ENCODE measurements at places on chromosomes 5 and 9.

GRCh38 chr5:168883281-168883741, 304.1 kb upstream of the PANK3 start:
- DNase-seq: peak; percentile 66

- peak; percentile 67 for DNase-seq
Observed at GRCh38 chr5:95892784-95893354, 68.8 kb downstream of the ELL2 start.

DNA sequence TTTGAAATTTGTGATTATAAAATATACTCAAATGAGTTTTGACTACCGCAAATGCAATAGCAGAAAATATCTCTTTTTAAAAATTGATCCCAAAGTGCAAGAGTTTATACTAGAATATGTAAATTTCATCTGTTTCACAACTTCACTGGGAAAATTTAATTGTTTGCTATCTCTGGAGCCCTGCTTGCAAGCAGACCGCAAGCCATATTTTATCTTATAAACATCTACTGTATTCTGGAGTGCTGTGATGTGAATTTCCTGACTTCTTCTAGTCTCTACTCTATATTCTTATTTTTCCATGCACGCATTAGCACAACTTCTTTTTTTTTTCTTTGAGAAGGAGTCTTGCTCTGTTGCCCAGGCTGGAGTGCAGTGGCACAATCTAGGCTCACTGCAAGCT, 98.7 kb downstream of the DROSHA start:
- no peak for DNase-seq

DNA sequence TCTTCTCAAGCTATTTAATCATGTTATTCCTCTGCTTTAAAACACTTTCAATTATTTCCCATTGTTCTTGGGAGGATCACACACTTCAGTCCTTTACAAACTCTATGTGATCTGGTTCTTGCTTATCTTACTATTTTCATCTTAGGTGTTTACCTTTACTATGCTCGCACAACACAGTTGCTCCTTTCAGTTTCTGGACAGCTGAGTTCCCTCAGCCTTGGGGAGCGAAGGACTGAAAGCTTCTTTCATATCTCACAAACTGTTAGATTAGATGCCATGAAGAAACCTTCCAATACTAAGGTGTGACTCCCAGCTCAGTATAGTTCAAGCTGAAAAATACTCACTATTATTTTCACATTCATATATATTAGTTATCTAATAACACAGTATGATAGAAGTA, 117.9 kb downstream of the CDC42SE2 start:
- DNase-seq: no peak

- no peak for DNase-seq
Observed at GRCh38 chr9:128081056-128081455, 13.0 kb downstream of the SLC25A25 start.

DNA sequence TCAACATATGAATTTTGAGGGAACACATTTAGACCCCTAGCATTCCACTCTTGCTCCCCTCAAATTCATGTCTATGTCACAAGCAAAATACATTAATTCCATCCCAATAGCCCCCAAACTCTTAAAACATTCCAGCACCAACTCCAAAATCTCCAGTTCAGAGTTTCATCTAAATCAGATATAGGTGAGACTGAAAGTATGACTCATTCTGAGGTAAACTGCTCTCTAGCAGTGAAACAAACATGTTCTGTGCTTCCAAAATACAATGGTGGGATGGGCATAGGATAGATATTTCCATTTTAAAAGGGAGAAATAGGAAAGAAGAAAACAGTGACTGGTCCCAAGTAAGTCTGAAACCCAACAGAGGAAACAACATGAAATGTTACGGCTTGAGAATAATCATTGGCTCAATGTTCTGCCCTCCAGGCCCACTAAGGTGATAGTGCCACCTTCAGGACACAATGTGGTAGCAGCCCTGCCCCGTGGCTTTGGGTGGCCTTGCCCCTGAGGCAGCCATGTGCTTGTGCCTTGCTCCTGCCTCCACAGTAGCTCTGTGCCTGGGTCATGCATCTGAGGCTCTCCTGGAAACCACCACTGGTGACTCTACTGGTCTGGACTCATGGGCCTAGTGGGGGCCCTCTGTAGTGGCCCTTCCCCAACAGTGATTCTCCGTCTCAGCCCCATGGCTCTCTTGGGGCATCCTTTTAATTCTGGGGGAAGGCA, 36.4 kb upstream of the IPPK start:
- DNase-seq: peak; percentile 78

DNA sequence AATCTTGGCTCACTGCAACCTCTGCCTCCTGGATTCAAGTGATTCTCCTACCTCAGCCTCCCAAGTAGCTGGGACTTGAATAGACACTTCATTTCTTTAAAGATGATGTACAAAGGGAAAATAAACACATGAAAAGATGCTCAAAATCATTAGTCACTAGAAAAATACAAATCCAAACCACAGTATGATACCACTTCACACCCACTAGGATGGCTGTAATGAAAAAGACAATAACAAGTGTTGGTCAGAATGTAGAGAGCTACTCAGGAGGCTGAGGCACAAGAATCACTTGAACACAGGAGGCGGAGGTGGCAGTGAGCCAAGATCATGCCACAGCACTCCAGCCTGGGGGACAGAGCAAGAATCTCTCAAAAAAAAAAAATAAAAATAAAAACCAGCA, 13.0 kb downstream of the F2RL2 start:
- DNase-seq: no peak

DNA sequence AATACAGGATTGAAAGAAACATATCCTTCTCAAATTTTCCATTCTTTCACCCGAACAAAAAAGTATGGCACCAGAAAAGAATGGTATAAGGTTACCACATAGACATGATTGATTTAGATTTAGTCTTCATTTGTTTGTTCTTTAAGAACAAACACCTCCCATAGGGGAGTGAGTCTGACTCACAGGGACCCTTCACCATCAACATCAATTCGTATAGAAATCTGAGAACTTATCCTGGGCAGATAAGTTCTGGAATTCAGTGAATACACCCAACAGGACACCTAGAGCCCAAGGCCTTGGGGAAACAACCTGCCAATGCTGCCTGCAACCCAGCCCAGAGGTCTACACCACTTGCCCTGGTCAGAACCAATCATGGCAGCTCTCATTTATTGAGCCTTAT, 46.2 kb downstream of the LHFPL2 start:
- DNase-seq: no peak

DNA sequence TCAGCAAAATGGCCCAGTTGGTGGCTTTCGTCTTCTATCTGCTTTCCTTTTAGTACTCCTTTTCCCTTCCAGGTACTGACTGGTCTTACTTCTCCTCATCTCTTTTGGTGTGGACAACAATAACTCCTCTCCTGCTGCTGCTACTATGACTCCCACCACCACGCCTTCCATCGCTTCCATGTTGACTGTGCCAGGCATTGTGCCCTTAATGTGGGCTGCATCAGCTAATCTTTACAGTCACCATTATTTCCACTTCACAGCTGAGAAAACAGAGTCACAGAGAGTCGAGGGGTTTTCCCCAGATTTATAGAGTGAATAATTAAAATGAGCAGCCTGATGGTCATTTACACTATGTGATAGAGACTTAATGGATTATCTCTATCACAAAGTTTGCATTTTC, 184.9 kb upstream of the IL12B start:
- DNase-seq: no peak

DNA sequence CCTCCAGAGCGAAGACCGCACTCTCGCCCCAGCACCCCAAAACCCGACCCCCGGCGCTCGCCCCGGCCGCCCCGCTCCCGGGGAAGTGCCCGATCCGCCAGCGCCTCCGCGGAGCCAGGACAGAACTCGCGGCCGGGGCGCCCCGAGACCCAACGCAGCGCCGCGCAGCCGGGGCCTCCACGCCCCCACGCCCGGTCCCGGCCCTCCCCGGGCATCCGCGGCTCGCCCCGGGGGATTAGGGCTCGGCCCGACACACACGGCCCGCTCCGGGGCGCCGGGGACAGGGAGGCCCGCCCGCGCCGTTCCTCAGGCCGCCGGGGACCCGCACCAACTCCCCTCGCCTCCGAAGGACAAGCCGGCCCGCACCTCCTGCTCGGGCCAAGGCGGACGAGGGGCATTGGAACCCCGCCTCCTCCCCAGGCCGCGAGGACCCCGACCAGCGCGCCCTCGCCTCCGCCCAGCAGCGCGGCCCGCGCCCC, 544 bp downstream of the FNBP1 start:
- no peak for DNase-seq

- DNase-seq: no peak
Observed at GRCh38 chr9:87040410-87041009, 93.2 kb upstream of the GAS1 start.

DNA sequence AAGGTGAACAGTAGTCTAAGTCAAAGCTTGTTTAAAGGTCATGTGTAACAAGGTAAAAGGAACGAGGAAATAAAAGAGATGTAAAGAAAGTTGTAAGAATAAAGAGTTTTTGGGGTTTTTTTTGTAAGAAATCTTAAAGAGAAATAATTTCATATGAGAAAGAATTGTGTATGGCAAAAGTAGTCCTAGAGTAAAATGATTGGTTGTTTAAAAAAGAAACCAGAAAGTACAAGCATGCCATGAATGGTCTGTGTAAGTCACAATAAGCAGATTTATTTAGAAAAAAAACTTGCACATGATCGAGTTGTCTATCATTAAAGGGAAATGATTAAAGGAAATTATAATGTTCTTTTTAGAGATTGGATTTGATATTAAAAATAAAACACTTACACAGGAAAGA, 172.6 kb upstream of the TUSC1 start:
- DNase-seq: peak; percentile 63

DNA sequence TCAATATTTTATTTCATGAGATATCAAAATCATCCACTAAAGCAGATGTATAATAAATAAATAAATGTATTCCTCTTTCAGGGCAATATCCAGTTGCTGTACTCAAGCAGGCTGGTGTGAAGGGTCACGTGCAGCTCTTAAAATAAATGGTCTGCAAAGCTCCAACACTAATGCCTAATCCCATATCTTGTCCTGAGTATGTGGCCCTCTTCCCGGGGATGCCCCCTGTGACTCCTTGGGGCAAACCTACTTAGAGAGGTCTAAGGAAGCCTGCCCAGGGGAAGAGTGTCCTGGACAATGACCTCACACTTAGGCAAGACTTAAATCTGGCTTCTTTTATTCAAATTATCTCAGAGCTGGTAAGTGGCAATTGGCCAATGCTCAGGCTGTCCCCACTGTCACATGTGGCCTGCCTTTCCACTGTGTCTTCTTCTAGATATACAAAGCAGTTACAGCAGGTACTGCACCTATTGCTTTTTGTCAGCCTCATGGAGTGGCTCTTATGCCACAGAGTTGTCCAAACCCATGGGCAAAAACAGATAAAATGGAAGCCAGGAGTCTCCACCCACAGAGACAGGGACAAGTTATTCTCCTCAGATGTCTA, 55.3 kb downstream of the SEMA5A start:
- no peak for DNase-seq

DNA sequence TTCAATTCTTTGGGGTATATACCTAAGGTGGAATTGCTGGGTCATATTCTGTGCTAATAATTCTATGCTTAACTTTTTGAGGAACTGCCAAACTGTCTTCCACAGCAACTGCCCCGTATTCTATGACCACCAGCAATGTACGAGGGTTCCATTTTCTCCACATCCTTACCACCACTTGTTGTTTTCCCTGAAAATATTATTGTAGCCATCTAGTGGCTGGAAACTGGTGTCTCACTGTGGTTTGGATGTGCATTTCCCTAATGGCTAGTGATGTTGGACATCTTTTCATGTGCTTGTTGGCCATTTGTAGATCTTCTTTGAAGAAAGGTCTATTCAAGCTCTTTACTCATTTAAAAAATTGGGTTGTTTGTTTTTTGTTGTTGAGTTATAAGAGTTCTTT, 30.7 kb downstream of the MSX2 start:
- peak; percentile 6 for DNase-seq

DNA sequence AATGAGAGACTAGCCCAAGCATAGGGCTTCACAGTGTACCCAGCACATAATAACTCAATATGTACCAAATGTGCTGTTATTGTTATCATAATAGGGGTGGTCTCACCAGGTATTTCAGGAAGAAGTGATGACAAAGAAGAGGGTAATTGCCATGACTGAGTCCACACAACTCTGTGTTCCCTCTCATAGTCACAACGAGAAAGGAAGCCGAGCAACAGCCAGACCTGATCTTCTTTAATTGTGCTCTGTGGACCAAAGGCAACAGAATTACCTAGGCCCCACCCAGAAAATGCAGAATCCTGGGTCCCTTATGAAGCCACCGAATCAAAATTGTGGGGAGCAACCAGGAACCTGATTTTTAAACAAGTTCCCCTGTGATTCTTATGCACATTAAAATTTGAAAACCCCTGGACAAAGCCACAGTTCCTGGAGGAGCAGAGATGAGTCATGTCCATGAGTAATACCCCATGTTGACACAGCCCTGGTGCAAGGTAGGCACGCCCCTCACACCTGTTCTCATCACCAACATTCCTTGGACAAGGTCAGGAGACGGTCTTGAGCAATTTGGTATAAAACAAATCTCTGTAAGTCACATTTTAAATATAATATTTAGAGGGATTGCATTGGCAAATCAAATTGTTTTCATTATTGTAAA, 5.2 kb downstream of the FGF1 start:
- peak; percentile 70 for DNase-seq

DNA sequence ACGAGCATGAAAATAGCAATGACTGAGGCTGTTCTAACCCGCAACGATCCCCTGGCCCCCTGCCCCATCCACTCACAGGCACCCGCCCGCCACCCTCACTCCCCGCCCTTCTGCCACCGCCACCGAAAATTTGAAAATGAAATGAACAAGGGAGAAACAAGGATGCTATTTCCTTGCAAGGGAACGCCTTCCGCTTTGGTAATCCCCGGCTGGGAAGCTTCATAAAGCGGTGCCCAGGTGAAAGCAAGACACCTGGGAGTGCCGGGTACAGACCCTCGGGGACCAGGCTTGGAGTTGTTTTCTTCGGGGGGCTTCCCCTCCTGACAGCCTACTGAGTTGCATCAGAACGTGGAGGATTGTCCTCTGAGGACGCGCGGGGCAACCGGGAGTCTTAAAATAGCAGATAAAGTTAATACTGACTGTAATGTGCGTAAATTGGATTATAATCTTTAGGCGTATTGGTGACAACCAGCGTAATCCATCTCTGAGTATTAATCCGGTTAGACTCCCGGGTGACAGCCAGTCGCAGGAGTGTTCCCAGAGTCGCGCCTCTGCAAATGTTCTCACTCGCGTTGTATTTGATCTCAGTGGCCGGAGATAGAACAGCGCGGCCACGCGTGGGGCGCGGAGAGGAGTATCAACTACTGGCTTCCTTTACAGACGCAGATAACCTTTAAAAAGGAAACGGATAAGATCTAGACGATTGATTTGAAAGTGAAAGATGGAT, 885 bp upstream of the MLLT3 start:
- DNase-seq: peak; percentile 14

GRCh38 chr5:142644640-142645361, 41.1 kb downstream of the FGF1 start:
- peak; percentile 89 for DNase-seq

- no peak for DNase-seq
Observed at GRCh38 chr5:170334626-170335025, 37.0 kb upstream of the LCP2 start.

All from mesendoderm (in vitro differentiated cells).